Naive thymus-derived CD8-positive, alpha-beta T cell (primary cell): ENCODE measurements at places on chromosomes 6 and 20.

DNA sequence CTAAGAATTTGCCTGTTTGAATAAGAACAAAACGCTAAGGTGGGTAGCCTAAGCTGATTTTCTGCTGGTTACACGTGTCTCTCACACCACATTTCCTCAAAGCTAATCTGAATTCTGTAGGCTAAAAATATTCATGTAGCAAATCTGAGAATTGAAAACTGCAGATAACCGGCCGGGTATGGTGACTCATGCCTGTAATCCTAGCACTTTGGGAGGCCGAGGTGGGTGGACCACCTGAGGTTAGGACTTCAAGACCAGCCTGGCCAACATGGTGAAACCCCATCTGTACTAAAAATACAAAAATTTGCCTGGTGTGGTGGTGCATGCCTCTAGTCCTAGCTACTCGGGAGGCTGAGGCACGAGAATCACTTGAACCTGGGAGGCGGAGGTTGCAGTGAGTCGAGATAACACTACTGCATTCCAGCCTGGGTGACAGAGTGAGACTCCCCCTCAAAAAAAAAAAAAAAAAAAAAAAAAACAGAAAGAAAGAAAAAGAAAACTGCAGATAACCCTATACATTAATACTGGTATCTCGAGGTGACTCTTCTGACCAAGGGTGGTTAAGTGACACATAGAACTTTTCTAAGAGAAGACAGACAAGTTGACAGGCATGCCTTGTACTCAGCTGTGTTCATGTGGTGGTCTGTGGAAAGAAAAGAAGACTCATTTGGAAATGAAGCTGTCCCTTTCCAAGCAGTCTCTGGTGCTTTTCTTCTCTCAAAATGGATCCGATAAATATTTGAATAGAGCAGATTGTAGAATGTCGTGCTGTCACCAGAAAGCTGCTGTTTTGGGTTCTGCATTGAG, 24.7 kb upstream of the ASXL1 start:
- no peak for DNase-seq

DNA sequence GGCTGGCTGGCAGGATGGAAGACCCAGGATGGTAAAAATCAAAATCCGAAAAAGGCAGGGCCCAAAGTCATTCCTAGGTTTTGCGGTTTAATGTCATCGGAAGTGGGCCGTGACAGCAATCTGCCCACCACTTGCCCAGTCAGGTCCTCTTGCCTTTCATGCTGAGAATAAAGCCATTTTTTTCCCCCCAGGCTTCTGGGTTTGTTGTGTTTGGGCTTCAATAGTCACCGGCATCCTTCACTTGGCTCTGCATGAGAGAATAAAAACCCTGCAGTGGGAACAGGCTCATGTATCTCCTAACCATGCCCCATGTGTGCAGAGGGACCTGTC, 56.1 kb downstream of the MEP1A start:
- no peak for DNase-seq

- DNase-seq, result no peak
Observed at GRCh38 chr20:64053841-64054661, 4.6 kb upstream of the SOX18 start.

GRCh38 chr6:36536873-36537547, 10.3 kb downstream of the STK38 start:
- DNase-seq, result no peak

DNA sequence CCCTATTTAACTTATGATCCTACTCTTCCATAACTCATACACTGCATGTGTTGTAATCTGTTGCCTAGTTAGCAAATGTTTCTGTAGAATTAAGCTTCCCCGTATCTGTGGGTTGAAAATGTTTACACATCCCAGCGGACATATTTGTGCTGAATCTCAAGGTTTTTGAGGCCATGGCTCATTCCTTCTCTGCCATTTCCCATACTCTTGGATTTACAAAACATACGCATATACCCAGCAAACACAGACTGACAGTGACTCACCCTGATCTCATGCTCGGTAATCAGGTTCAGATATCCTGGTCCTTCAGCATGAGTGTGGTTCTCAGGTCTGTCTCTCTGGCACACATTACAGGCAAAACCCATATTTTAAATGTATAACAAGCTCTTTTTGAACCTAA, 58.7 kb downstream of the AGPAT4 start:
- DNase-seq, result no peak

DNA sequence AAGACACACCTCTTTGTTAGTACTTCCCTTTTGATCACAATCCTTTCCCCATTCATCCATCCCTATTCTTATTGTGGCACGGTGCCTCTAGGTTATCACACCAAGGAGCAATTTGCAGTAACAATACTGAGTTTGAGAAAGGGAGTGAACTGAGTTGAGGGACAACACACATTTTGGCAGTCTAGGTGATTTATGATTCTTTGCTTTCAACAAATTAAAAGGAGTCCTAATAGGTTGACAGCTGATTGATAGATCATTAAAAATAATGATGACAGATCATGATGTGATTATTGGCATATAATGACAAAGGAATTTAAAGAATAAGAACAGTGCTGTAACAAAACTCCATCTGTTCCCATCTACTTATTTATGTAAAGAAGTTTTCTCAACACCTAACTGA, 36.7 kb downstream of the IMPG1 start:
- no peak for DNase-seq

- DNase-seq, result no peak
Observed at GRCh38 chr20:11861479-11861878, 56.2 kb upstream of the BTBD3 start.

- DNase-seq, result no peak
Observed at GRCh38 chr6:112016320-112016719, 37.6 kb upstream of the CCN6 start.

DNA sequence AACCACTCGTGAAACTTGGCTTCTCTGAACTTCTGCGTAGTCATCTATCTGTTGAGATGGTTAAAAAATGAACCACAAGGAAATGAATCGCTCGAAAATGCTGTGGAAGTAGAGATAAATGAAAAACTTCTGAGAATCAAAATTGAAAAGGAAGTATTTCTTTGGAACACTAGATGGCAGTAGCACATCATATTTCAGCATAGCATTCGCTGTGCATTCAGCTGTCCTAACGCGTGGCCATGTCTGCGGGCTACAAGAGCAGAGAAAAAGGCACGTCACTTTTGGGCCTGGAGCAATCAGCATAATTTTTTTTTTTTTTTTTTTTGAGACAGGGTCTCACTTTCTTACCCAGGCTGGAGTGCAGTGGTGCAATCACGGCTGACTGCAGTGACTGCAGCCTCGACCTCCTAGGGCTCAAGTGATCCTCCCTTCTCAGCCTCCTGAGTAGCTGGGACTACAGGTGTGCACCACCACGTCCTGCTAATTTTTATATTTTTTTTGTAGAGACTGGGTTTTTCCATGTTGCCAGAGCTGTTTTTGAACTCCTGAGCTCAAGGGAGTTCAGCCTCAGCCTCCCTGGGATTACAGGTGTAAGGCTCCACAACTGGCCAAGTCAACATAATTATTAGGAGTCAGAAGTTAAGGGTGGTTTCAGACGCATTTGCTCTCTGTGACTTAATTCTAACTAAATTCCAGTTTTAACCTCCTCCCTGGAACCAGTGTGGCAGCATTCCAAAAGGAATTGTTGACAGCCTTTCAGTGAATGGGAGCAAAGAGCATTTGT, 8.8 kb upstream of the PERP start:
- DNase-seq, result no peak

DNA sequence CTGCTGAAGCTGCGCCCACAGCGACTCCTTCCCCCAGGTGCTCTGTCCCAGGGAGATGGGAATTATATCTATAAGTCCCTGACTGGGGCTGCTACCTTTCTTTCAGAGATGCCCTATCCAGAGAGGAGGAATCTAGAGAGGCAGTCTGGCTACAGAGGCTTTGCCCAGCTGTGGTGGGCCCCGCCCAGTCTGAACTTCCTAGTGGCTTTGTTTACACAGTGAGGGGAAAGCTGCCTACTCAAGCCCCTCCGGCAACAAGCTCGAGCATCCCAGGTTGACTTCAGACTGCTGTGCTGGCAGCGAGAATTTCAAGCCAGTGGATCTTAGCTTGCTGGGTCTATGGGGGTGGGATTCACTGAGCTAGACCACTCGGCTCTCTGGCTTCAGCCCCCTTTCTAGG, 152.5 kb upstream of the MAP3K7 start:
- DNase-seq, result no peak

- DNase-seq, result no peak
Observed at GRCh38 chr6:1482381-1483166, 93.2 kb downstream of the FOXF2 start.

DNA sequence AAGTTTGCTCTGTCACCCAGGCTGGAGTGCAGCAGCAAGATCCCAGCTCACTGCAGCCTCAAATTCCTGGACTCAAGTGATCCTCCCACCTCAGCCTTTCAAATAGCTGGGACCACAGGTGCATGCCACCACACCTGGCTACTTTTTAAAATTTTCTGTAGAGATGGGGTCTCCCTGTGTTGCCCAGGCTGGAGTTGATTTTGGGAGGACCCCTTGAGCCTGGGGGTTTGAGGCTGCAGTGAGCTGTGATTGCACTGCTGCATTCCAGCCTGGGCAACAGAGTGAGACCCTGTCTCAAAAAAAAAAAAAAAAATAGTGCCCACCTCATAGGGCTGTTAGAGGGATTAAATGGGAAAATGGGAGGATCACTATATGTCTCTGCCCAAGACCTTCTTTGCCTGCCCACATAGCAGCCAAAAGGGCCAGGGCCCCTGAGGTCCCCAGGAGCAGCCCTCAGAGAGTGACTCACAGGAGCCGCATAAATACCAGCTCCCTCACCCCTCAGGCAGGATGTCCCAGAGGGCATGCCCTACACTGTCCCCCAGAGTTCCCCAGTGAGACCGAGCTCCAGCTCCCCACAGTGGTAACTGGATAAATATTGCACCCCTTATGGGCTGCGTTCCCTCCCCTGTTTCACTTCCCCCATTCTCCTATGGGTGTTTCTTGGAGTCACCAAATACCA, 11.7 kb upstream of the MDGA1 start:
- DNase-seq, result no peak

DNA sequence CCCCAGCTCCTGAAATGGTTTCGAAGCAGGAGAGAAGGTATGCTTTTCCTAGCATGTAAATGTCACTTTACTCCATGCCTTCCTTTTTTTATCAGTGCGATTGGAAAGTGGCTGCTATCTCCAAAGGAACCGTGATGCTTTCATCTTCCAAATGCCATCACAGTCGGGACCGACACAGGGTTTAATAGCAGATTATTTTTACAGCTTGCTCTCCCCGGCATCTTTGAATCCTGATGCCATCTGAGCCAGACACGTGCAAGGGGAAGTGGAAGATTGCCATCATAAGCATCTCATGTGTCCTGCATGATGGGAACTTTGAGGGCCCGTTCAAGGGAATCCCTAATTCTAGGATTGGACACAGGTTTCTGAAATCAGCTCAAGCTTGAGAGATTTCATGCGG, 253.4 kb upstream of the KCNG1 start:
- DNase-seq, result no peak

- DNase-seq, result no peak
Observed at GRCh38 chr6:114785235-114786127, 442.7 kb upstream of the HS3ST5 start.

DNA sequence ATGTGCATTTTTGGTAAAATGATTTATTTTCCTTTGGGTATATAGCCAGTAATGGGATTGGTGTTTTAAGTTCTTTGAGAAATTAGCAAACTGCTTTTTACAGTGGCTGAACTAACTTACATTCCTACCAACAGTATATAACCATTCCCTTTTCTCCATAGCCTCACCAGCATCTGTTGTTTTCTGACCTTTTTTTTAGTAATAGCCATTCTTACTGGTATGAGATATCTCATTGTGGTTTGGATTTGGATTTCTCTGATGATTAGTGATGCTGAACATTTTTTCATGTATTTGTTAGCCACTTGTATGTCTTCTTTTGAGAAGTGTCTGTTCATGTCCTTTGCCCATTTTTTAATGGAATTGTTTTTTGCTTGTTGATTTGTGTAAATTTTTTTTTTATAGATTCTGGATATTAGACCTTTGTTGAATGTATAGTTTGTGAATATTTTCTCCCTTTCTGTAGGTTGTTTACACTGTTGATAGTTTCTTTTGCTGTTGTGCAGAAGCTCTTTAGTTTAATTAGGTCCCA, 42.3 kb downstream of the STK4 start:
- DNase-seq, result no peak

- no peak for DNase-seq
Observed at GRCh38 chr6:47741807-47742206, 40.0 kb upstream of the OPN5 start.

DNA sequence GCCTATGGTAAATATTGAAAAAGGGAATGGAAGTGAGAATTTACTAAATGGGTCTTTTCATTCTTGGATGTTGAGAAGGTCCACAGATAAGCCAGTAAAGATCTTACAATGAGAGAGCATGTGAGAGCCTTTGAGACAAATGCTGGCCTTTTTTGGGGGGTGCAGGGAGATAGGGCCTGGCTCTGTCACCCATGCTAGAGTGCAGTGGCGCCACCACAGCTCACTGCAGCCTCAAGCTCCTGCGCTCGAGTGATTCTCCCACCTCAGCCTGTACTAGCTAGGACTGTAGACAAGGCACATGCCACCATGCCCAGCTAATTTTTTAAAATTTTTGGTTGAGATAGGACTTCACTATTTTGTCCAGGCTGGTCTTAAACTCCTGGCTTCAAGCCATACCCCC, 63.2 kb upstream of the TMEM181 start:
- no peak for DNase-seq

- DNase-seq, result no peak
Observed at GRCh38 chr6:55943329-55943728, 67.9 kb upstream of the BMP5 start.

GRCh38 chr20:63454731-63455567, 17.5 kb downstream of the KCNQ2 start:
- no peak for DNase-seq

DNA sequence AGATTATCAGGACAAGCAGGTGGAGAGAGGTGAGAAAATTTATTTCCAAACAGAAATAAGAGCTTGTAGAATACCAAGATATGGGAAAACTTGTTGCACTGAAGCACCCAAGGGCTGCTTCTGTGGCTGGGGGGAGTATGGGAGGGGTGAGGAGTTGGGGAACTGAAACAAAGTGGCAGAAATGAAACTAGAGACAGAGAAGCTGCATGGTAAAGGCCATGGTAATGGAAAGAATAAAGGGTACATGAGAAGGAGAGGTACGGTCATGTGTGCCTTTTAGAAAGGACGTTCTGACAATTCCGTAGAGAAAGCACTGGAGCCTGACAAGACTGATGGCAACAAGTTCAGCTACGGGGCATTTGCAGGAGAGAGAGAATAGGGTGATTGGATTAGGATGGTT, 51.6 kb upstream of the RIN2 start:
- DNase-seq, result no peak

GRCh38 chr6:146345598-146345997, 198.0 kb upstream of the RAB32 start:
- no peak for DNase-seq

GRCh38 chr6:46215213-46215612, 44.4 kb upstream of the ENPP5 start:
- DNase-seq, result no peak

GRCh38 chr6:31402324-31403282, 792 bp upstream of the MICA start:
- peak; percentile 41 for DNase-seq

- DNase-seq, result no peak
Observed at GRCh38 chr6:107988570-107988969, 30.6 kb upstream of the SEC63 start.
